T-cell (primary cell): ENCODE measurements at places on chromosomes 3 and 15.

DNA sequence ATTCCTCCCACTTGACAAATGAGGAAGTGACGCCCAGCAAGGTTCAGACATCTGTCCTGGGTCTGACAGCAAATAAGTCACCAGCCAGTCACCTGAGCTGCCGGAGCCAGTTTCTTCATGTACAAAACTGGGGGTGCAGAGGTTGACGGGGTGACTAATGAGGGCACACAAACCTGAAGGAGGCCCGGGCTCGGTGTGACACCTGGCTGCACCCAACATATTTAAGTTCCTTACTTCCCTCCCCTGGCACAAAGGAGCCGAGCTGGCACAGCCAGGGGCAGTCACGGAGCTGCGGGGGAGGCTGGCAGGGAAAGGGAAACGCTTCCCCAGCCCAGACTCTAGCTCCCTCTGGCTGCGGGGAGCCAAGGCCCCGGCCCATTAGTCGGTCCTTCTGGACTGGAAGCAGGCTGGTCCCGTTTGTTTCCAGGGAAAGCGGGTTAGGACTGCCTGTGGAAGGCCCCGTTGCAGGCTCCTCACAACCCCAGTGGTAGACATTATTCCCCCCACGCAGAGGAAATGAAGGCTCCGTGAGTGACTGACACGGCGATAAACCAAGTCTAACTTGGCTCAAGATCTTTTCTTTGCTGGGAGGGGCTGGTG lies 2.3 kb downstream of the FBXL22 start:
- peak; percentile 14 for DNase-seq

DNA sequence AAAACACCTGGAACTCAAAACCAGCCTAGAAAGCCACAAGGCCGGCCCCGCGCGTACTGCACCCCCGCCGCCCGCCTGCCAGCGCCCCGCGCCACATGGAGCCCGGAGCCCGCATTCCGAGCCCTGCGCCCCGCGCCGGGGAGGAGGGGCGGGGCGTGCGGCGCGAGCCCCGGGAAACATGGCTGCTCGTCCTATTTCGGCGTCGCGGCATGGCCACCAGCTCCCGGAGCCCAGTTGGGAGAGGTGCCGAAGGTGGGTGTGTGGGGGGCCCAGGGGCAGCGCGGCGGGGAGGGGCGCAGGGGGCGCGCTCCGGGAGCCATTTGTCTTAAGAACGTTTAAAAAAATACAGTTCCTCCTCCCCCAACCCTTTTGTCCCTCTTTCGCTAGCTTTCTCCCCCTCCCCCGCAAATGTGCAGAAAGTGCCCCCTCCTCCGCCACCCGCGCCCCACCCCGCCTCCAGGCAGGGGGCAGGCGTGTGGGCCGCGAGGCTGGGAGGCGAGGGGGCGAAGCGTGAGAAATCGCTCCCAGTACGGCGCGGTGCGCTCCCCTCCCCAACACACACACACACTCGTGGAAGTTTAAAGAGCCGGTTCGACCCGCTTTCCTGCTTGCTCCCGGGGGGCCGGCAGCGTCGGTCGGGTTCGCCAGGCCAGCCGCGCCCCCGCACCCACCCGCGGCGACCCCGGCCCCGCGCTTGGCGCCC lies 2.5 kb downstream of the ANP32A start:
- DNase-seq: peak; percentile 56

- DNase-seq: no peak
These were observed 50.6 kb downstream of the SV2B start for GRCh38 chr15:91150502-91151160.

GRCh38 chr15:64333516-64333915 lies 22.5 kb downstream of the CSNK1G1 start:
- no peak for DNase-seq

- no peak for DNase-seq
These were observed 196.4 kb upstream of the LPP start for GRCh38 chr3:187957582-187957981.

DNA sequence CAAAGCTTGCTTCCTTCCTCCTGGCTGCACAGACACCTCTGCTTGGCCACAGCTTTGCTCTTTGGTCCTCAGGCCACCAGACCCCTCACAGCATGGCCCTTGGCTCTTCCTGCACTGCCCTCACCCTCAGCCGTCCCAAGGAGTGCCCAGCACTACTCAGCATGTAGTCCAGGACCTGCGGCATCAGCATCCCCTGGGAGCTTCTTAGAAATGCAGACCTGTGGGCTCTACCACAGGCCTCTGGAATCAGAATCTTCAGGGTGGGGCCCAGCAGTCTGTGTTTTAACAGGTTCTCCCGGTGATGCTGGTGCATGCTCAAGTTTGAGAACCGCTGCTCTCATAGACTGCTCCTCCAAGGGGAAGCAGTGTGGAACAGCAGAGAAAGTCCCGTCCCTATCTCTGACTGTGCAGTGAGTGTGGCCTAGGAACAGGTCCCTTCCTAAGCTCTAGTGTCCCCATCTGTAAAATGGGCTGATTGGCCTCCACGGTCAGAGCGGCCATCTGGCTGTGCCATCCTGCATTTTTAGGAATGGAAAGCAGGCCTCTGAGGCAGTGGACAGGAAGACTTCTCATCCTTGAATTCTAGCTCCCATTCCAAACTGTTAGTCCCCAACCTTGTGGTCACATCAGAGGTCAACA lies 36.6 kb downstream of the GOLGA6A start:
- DNase-seq: no peak

DNA sequence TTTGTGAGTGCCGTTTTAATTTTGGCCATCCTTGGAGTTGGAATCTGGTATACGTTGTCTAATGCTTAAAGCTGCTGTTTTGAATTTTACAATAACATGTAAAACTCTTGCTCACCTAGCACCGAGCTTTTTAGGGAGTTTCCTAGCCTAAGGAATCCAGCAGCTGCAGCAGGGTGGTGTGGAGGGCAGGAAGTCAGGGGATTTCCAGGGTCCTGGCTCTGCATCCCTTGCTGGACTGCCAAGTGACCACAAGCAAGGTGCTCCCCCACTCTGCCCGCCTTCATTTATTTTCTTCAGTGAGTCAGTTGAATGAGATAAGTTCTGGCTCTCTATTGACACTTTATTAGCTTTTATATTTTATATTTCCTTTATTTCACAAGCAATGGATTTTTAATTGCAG lies 113.7 kb downstream of the ATG7 start:
- DNase-seq: no peak

DNA sequence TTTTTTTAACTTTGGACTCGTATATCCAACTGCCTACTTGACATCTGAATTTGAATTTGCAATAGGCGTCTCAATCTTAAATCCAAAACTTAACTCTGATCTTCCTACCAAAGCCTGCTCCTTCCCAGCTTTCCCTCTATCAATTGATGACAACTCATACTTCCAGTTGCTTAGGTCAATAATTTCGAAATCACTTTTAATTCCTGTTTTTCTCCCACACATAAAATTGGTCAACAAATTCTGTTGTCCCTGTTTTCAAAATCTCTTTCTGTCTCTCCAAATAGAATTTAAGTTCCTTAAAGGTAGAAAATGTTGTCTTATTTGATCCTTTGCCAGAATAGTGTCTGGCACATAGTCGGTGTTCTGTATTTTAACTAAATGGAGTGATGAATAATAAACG lies 332.4 kb downstream of the SATB1 start:
- DNase-seq: no peak

DNA sequence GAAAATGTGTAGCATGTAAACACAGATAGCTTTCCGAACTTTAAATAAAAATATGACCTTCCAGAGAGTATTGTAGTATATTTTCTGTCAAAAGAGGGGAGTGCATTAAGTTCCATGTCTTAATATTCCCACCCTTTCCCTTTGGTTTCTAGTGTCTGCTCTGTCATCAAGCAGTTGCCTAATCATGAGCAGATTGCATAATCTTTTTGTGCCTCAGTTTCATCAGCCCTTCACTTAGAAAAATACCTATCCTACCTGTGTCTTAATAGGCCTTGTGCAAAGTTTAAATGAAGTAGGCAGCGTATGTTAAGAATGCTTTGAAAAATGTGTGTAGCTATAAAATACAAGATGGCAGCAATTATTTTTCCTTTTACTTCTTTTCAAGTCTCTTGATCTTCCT lies 52.8 kb downstream of the CALML4 start:
- DNase-seq: no peak

- no peak for DNase-seq
These were observed 49.4 kb upstream of the CCDC174 start for GRCh38 chr3:14602006-14602803.

- DNase-seq: no peak
These were observed 81.6 kb downstream of the DNASE1L3 start for GRCh38 chr3:58129041-58129770.

DNA sequence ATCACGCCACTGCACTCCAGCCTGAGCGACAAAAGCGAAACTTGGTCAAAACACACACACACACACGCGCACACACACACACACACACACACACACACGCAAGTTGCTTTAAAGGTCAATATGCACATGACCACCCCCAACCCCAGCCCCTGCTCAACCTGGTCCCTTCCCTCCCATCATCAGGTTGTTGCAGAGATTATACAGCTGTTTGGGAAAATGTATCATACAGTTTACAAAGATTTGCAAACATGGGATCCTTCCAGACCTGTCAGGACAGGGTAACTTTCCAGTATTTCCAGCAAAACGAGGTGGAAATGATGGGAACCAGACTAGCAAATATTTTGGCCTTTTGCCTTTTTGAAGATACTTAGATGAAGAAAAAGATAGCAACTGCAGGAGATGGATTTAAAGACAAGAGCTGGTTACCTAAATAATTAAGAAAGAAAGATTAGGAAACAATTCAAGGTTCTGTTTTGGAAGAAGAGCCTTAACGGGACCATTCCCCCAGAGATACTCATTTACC lies 80.2 kb downstream of the TNIK start:
- DNase-seq: no peak

DNA sequence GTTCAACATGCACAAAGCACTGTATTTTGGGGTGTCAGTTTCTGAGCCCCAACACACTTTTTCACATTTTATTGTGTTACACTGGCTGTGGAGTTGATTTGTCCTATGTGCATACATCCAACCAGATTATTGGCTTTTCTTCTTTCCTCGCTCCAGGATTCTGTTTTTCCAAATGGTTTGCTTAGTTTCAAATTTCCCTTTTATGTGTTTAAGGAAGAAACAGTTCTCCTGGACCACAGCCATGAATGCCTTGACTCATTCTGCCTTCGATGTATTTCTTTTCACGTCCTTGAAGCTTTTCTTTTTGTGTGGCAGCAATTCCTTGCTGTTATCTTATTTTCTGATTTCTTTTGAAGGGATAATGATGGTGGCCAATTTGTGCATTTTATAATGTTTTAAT lies 53.8 kb downstream of the CACNA2D3 start:
- DNase-seq: no peak

DNA sequence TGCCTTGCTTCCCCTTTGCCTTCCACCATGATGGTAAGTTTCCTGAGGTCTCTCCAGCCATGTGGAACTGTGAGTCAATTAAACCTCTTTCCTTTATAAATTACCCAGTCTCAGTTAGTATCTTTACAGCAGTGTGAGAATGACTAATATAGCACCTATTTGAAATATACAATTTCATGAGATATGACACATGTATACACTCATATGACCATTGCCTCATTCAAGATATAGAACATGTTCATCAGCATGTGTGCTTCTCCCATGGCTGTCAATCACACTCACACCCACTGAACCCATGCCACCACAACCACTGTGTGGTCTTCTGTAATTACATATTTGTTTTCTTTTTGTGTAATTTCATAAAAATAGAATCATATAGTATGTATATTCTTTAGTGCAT lies 599.5 kb upstream of the EPHA6 start:
- DNase-seq: no peak

GRCh38 chr3:125031544-125031943 lies 24.3 kb downstream of the HEG1 start:
- no peak for DNase-seq

- no peak for DNase-seq
These were observed 132.8 kb downstream of the PGPEP1L start for GRCh38 chr15:98874773-98875172.

DNA sequence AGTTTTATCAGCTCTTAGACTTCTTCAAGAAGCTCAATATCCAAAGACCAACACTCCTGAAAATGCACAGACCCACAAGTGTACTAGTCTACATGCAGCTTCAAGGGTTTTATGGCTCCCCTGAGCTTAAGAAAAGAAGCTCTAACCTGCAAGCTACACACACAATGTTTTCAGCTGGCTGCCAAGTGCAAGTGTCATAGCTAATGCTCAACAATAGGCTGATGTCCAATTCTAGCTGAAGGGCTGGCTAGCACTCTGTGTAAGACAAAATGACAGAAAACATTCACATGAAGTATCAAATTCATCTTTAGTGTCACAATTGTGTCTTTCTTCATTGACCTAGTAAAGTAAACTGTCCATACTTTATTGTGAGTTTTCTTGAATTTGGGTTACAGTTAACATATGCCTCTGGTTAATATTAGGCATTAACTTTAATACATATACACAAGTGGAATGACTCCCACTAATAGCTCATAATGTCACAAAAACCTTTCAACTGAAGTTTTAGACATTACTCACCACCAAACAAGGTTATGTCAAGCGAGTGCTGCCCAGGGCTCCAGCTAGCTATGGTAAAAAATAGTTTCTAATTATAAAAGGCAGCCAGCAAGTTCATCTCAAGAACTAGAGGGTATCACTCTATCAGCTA lies 15.1 kb downstream of the ABI3BP start:
- no peak for DNase-seq

- no peak for DNase-seq
These were observed 7.9 kb upstream of the EOMES start for GRCh38 chr3:27729748-27730611.

- no peak for DNase-seq
These were observed 118.9 kb downstream of the MAGI1 start for GRCh38 chr3:65919826-65920225.

GRCh38 chr3:12708584-12709192 lies 44.8 kb upstream of the RAF1 start:
- DNase-seq: no peak

- no peak for DNase-seq
These were observed 43.4 kb downstream of the GPR160 start for GRCh38 chr3:170081079-170081741.

GRCh38 chr15:82635798-82636197 lies 11.4 kb downstream of the CPEB1 start:
- DNase-seq: no peak

- no peak for DNase-seq
These were observed 88.9 kb upstream of the THBS1 start for GRCh38 chr15:39491886-39492490.

- no peak for DNase-seq
These were observed 20.5 kb upstream of the ENTPD3 start for GRCh38 chr3:40366203-40367162.

DNA sequence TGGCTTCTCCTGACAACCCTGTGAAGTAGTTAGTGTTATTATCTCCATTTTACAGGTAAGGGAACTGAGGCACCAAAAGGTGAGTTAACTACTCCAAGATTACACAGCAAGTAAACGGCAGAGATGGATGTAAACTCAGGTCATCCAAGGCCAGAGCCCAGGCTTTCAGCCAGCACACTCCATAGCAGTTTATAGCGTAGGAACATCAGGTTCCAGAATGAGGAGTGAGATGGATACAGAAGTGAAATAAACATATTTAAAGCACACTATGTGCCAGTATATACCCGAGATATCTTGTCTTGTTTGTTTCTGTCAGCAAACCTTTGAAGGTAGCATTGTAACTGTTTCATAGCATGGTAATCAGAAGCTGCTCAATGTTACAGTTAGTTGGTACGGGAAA lies 279.0 kb downstream of the OXSM start:
- DNase-seq: no peak

- DNase-seq: no peak
These were observed 70.9 kb upstream of the TPRG1 start for GRCh38 chr3:189100866-189101265.
